MCF 10A (cell line): ENCODE measurements at places on chromosomes 12 and 14.

- DNase-seq: no peak
Observed at GRCh38 chr12:24280056-24280842, 330.8 kb upstream of the SOX5 start.

DNA sequence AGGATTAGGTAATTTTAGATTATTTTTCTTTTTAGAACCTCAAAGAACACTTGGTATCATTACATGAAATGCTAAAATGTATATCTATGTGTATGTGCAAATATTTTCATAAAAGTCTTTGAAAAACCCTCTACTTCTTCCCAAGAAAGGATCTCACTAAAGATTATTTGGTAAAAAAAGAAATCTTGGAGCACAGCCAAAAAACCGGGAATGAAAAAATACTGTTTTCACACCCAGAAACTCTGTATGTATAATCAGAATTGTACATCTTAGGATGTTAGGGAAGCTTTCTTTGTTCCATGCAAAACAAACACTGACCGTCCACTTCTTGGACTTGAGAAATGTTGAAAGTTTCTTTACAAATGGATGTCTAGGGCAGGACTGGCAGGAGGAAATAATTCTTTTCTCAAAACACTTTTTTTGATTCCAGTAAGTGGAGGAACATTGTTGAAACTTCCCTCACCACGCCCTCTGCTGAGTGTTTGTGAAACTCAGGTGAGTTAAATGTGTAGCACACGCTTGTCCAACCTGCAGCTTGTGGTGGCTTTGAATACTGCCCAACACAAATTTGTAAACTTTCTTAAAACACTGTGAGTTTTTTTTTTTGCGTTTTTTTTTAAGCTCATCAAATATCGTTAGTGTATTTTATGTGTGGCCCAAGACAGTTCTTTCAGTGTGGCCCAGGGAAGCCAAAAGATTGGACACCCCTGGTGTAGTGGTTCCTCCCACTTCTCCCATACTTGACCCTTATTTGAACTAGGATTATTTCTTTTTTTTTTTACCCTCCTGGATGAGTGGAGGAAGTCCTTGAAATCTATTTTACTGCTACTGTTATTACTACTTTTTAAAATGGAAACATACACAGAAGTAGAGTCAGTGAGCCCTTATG, 26.6 kb downstream of the FBXO34 start:
- DNase-seq: peak; percentile 84

GRCh38 chr14:68535404-68536017, 257.4 kb downstream of the ZFP36L1 start:
- DNase-seq: peak; percentile 60

- peak; percentile 82 for DNase-seq
Observed at GRCh38 chr12:122467983-122468382, 32.7 kb downstream of the ZCCHC8 start.

- peak; percentile 78 for DNase-seq
Observed at GRCh38 chr12:28172434-28173030, 17.7 kb upstream of the CCDC91 start.

DNA sequence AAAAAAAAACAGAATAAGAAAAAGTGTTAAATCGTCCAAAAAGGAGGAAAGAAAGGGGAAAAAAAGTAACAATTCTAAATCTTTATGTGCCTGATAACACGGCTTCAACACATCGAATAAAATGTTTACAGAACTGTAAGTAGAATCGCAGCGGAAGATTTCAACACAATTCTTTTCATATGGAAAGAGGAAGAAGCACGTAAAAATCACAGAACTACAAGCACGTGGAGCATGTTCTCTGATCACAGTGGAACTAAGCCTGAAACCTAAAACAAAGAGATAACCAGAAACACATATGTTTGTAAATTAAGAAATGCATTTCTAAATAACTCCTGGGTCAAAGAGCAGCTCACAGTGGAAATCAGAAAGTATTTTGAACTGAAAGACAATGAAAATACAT, 8.7 kb downstream of the CLEC7A start:
- DNase-seq: no peak

- peak; percentile 49 for DNase-seq
Observed at GRCh38 chr14:98580131-98580678, 691.8 kb downstream of the BCL11B start.

DNA sequence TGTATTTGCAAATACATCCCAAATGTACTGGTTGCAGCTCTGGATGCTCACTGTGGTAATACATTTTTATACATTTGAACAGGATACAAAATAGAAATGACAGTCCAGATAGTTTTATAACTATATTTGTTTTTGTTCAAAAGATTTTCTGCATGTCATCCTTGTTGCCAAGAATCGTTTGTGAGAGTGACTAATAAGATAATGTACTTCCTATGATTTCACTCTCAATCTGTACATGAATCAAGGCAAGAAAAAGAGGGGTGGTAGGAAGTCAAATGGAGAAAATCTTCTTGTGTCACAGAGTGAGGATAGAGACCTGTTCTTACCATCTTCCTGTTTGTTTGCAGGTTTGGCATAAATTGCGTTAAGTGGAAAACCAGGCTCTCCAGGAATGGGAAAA, 13.9 kb downstream of the ARPC3 start:
- DNase-seq: no peak

DNA sequence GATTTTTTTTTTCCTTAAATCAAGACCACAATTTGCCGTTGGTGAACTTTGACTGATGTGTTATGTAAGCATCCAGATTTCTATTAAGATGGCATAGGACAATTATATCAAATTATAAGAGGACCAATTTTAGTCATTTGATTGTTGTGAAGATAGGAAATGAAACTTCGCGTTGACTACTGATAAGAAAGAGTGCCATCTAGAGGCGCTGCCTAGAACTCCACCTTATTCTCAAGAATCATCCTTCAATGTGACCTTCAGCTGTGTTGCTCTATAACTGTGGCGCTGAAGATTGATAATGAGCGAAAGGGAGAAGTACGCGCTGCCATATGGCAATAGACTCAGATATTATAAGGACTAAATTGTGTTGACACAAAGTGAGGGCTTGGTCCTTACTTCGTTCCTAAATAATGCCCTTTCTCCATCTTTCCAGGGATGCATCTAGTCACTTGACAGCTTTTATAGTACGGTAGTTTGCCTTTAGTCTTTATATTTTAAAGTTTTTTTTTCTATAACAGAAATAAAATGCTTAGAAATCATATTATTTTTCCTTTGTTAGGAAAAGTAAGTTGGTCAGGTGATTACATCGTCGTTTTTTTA, 350.8 kb upstream of the STXBP6 start:
- peak; percentile 1 for DNase-seq

- no peak for DNase-seq
Observed at GRCh38 chr14:78509516-78509915, 339.3 kb downstream of the NRXN3 start.

- peak; percentile 77 for DNase-seq
Observed at GRCh38 chr14:69044965-69045555, 66.0 kb upstream of the ACTN1 start.

- no peak for DNase-seq
Observed at GRCh38 chr14:95727056-95727700, 13.3 kb upstream of the TCL1A start.

DNA sequence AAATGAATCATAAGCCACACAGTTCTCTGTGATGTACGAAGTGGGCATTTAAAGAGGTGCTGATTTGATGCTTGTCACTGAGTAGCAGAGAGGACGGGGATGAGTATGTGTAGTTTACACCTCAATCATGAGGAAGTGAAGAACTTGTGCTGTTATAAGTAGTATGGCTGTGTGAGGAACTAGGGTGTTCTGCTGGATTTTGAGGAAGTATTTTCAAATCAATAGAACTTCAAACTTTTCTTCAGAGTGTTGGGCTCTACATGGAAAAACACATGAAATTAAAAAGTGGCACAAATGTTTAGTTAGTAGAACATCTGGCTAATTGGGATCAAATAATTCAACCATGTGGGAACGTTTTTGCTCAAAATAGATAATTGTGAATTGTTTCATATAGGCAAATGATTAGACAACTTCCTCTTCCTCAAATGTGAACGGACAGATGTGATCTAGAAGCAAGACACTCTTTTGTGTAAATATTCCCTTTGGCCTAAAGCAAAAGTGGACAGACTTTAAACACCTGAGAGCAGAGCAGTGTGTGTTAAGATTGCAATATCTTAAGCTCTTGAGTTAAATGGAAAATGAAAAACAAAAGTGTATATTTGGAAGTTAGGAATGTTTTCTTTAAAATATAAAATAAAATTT, 168.5 kb downstream of the NAV3 start:
- DNase-seq: no peak

- DNase-seq: no peak
Observed at GRCh38 chr14:104019806-104020205, 65.7 kb upstream of the ASPG start.

- no peak for DNase-seq
Observed at GRCh38 chr12:105444653-105445102, 114.2 kb downstream of the C12orf75 start.

- peak; percentile 45 for DNase-seq
Observed at GRCh38 chr12:76031081-76031413, 529 bp downstream of the PHLDA1 start.

DNA sequence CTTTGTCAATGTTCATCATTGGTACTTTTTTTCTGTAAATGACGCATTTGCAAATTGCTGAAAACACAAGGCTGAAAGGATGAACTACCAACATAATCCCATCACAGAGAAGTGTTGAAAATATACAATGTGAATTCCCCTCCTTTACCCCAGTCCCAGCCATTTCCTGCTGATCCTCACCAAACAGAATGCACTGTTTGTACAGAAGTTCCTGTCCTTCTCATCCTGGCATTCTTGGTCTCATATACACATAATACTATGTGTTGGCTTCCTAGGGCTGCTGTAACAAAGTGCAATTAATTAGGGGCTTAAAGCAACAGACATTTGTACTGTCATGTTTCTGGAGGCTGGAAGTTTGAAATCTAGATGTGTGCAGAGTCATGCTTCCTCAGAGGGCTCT, 836.2 kb upstream of the MGAT4C start:
- DNase-seq: no peak

GRCh38 chr12:53726341-53726740, 911 bp downstream of the CALCOCO1 start:
- DNase-seq: no peak

- DNase-seq: no peak
Observed at GRCh38 chr14:53719536-53719935, 237.1 kb downstream of the BMP4 start.

DNA sequence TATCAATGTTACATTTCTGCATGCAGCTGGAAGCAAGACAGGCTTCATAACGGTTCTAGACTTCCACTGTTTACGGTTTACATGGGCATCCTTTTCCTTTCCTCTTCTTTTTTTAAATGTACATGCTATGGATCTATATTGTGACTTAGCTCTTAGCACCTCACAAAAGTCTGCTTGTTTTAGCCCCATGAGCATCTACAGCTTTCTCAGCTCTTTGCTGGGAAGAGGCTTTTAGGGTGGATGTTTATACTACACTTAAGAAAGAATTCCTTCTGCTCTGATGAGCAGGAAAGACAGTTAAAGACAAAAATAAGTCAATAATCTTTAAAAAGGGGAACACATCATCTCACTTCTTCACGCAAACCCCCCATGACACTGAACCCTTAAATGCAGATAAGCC, 51.4 kb downstream of the KICS2 start:
- DNase-seq: no peak

GRCh38 chr14:68792979-68793733, at the start of gene ZFP36L1:
TSS of gene ZFP36L1 (minus strand) at chr14:68793067. CDS start at chr14:68792938, 129 bp downstream.
- DNase-seq: peak; percentile 96

- DNase-seq: no peak
Observed at GRCh38 chr12:1731019-1731687, 40.3 kb downstream of the ADIPOR2 start.

DNA sequence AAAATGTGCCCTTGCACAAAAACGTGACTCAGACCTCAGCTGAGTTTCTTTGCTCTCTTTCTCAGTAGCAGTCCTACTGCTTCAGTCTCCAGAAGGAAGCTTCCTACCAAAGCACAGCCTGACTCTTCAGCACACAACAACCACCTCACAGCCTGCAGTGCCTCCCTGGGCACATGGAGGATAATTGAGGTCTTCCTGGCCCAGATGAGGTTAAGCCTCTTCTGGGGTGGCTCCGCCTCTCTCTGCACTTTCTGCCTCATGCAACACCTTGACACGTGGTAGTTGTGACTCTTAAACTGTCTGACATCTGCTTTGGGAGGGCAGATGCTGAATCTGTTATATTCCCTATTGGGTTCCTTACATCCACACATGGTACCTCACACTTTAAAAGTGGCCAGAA, 33.8 kb downstream of the GIT2 start:
- no peak for DNase-seq

- DNase-seq: no peak
Observed at GRCh38 chr12:122928404-122929147, 32.7 kb upstream of the VPS37B start.

DNA sequence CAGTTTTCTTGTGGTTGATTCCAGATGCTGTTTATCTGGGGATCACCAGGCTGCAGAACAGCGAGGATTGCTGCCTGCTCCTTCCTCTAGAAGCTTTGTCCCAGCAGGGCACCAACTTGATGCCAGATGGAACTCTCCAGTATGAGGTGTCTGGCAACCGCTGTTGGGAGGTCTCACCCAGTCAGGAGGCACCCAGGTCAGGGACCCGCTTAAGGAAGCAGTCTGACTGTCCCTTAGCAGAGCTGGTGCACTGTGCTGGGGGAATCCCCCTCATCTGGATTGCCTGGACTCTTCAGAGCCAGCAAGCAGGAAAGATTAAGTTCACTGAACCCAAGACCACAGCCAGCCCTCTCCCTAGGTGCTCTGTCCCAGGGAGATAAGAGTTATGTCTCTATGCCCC, 1165.2 kb downstream of the FSCB start:
- no peak for DNase-seq

DNA sequence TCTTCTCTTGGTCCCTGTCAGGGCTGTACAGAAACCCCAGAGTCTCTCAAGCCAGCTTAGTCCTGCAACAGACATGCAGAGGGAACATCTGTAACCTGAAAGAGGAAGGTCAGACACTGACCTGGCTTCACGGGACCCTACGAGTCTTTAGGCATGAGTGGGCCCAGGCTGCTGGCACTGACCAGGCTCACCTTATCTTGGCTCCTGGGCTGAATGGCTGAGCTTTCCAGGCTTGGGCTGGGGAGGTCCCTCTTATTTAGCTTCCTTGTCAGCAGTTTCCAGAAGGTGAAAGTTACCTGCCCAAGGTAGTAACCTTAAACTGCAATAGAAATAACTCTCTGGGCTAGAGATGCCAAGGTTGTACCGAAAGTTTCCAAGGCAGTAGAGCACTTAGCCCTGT, 58.4 kb upstream of the FUT8 start:
- DNase-seq: no peak

DNA sequence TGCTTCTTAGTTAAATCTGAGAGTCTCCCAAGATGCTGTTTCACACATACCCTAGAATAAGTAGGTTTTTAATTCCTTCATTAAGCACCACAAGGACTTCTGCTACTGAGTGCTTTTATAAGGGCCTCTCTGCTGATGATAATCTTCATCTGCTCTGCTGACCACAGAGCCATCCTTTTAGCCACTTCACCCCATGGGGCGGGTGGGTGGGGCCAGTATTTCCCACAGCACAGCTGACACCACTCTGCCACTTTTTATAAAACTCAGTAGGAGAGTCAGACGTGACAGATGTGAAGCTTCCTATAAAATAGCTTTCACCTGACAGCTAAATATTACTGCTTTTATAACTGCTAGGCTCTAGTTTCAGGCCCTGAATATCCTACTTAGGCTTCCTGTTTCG, 20.3 kb downstream of the FCF1 start:
- DNase-seq: no peak
